ENCODE measurements at places on chromosomes 5 and 9.

DNA sequence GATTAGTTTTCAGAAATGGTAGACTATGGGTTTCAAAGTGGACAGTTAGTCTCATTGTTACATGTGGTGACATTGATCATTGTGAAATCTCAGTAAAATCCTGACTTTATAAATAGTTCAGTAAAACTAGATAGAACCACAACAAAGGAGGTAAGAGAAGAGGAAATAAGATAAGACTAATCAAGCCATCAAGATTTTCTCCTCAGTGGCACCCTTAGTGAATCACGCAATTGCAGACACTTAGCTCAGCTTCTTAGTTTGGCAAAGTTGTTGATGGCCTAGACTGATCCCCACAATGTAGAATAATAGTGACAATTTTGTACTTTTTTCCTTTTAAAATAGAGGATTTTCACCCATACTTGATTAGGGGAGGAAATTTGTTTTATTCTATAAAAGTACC, 426.7 kb upstream of the ITGA1 start:
- DNase-seq, result no peak

- DNase-seq, result peak; percentile 66
These were observed 111.0 kb upstream of the RETREG1 start for GRCh38 chr5:16727755-16728325.

DNA sequence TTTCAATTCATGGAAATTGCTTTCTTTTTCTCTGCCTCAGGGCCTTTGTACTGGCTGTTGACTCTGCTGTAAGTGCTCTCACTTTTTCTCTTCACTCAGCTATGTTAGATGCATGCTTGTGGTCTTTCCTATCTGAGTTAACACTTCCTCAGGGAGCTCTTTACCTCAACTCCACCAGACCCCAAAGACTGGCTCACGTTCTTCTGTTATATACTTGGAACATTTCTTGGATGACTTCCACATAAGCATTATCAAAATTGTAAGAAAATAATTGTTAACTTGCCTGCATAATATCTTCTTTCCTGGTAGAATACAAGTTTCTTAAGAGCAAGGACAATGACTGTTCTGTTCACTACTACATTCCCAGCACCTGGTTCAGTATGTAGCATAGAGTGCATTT, 455.9 kb downstream of the EBF1 start:
- DNase-seq, result no peak

- DNase-seq, result no peak
These were observed 16.0 kb upstream of the JADE2 start for GRCh38 chr5:134509308-134510040.

DNA sequence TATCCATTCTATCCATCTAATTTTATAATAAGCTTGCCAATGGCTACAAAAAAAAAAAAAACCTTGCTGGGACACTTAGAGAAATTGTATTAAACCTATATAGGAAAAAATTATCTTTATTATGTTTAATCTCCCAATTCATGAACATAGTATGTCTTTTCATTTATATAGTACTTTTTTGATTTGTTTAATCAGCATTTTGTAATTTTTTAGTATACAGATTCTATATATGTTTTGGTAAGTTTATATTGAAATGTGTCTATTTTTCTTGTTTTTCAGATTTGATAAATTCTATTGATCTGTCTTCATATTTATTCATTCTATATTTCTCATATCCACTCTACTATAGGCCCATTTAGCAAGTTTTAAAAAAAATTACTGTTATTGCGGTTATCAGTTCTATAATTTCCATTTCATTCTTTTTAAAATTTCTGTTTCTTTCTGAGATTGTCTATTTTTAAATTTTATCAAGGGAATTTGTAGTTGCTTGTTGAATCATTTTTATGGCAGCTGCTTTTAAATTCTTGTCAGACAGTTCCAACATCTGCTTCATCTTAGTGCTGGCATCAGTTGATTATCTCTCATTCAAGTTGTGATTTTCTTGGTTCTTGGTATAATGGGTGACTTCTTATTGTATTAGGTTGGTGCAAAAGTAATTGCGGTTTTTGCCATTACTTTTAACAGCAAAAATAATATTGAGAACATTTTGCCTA, 170.1 kb upstream of the S1PR3 start:
- no peak for DNase-seq

DNA sequence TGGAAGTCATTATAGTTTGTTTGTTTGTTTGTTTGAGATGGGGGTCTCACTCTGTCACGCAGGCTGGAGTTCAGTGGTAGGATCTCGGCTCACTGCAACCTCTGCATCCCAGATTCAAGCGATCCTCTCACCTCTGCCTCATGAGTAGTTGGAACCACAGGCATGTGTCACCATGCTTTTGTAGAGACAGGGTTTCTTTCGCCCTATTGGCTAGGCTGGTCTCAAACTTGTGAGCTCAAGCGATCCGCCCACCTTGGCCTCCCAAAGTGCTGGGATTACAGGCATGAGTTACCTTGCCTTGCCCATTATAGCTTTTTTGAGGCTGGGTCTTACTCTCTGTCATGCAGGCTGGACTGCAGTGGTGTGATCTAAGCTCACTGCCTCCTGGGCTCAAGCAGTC, 28.8 kb downstream of the NSD1 start:
- no peak for DNase-seq

DNA sequence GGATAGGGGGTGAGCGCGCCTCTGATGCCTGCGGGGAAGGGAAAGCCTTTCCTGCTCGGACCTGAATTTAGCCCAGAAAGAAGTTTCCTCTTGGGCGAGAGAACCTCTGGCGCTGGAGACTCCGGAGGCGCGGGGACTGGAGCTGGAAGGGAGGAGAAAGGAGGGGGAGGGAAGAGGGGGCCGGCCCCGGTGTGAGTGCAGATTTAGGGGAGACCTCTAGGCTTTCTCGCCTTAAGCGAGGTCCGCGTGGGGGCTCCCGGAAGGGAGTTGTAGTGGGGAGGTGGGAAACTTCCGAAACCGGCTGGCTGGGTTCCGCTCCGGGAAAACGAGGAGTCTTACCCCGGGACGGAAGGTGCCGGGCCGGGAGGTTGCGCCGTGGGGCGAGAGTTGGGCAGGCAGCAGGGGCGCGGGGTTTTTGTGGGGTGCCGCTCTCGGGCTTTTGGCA, 1.3 kb downstream of the PCSK5 start:
- DNase-seq, result no peak

Measured in HAP-1 (cell line).